ENCODE measurements at places on chromosomes 1 and 21. TPM values are rescaled to one million over a fixed set of nuclear protein-coding genes. Genes with fewer than 3 reads are reported as not detected.

DNA sequence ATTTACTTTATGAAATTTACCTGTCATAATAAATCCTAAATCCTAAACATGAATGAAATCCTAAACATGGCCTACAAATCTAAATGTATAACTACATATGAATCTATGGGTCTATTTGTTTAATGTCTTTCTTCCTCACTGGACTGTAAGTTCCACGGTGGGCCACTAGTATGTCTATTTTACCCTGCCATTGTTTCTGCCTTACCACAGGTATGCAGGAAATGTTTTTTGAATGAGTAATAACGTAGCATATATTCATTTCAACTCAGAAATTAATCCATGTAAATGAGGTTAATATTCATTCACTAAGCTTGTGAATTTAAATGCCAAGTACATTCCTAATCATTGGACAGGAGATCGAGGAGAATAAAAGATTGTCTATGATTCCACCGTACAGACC lies 35.3 kb downstream of the B3GALNT2 start:
- no peak for DNase-seq

ROR1 gene
- 75.9 TPM for total RNA-seq

GRCh38 chr1:161185732-161186311 lies 8.5 kb upstream of the B4GALT3 start:
- no peak for DNase-seq

EXTL1 gene
- total RNA-seq: 1.1 TPM

DNA sequence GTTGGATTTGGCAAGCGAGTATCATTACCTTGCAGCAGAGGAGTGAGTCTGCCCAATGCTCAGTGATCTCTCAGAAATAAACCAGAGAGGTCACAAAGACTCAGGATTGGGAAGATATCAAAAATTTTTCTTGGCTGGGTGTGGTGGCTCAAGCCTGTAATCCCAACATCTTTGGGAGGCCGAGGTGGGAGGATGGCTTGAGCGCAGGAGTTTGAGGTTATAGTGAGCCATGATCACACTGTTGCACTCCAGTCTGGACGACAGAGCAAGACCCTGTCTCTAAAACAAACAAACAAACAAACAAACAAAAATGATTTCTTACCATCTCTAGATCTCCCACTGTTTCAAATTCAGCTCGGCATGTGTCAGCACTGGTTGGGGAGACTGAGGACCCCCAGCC lies 13.3 kb upstream of the BECN2 start:
- no peak for DNase-seq
